ENCODE measurements at places on chromosomes 12 and 14.

- DNase-seq, result no peak
Observed at GRCh38 chr12:1692895-1693610, 2.2 kb downstream of the ADIPOR2 start.

- DNase-seq, result no peak
Observed at GRCh38 chr12:108046650-108047049, 82.4 kb upstream of the WSCD2 start.

DNA sequence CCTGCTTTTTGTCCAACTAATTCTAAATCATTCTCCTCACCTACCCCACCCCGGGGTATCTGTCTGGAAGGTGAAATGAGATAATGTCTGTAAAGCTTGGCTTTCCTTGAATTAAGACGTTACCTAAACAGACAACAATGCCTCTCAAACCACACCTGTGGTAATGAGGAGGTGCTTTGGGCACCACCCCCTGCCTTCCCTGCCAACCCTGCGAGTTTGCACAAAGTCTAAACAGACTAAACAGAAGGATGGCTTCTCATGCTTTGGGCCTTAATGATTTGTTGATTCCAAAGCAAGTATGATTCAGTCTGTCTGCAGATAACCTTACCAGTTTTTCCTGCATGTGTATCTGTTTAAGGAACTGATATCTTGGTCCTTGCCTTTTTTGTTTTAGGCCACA, 82.4 kb downstream of the ZFC3H1 start:
- DNase-seq, result no peak

DNA sequence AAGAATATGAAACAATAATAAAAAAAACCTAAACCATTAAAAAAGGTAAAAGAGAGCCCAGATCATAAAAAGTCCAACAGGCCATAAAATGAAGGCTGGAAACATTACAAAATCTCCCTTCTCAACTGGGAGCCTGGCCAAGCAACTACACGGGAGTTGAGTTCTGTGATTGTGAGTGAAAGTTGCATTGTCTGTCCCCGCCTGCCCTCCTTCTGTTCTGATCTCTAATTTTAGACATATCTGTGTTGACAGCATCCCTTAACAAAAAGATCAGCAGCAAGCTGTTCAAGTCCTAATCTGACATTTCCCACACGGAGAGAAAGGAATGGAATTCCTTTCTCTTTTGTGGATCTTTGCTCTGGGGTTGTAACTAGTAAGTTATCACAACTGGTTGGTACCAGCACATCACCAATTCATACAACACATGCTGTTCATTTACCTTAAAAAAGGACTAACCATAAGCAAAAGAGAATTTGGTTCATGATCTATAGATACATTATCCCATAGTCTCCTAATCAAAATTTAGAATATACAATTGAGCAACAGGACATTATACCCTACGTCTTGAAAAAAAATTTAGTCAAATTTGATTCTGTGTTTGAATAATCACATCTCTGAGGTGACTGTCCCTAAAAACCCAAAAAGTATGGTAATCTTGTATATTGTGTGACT, 205.1 kb upstream of the GZMB start:
- DNase-seq, result no peak

GRCh38 chr12:19597167-19598026, 158.1 kb downstream of the AEBP2 start:
- DNase-seq, result no peak

DNA sequence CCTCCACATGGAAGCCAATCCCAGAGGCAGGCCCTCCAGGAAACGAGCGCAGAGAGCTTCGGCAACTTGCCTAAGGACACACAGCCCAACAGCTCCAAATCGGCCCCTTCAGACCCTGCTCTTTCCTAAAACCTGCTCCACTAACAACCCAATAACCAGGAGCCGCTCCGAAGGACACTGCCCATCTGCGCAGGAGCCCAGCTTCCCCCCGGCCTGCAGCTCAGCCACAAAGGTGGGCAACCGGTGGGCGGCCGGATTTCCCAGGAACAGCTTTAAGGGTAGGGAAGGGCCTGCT, 13.6 kb downstream of the RAB35 start:
- DNase-seq, result no peak

- no peak for DNase-seq
Observed at GRCh38 chr12:32811686-32812392, 56.1 kb upstream of the YARS2 start.

- no peak for DNase-seq
Observed at GRCh38 chr12:105274571-105274970, 38.6 kb upstream of the APPL2 start.

GRCh38 chr14:90305176-90305601, 26.6 kb downstream of the NRDE2 start:
- DNase-seq, result no peak

GRCh38 chr12:50240792-50241114, 42.6 kb downstream of the LIMA1 start:
- DNase-seq, result no peak

DNA sequence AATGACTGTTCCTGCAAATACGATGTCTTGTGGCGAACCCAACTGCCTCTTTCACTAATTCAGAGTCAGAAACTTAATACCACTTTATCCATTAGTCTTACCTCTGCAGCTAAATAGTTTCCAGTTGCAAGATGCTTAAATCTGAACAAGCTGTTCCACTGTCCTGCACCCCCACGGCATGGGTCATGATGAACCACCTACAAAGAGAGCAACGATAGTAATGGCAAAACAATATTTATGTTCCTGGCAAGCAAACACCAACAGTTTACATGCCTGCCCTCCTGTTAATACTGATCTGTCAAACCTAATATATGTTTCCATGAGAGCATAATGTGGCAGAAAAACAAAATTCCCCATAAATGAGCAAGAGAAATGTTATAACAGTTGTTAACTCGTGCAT, 121.9 kb downstream of the ITPR2 start:
- no peak for DNase-seq

DNA sequence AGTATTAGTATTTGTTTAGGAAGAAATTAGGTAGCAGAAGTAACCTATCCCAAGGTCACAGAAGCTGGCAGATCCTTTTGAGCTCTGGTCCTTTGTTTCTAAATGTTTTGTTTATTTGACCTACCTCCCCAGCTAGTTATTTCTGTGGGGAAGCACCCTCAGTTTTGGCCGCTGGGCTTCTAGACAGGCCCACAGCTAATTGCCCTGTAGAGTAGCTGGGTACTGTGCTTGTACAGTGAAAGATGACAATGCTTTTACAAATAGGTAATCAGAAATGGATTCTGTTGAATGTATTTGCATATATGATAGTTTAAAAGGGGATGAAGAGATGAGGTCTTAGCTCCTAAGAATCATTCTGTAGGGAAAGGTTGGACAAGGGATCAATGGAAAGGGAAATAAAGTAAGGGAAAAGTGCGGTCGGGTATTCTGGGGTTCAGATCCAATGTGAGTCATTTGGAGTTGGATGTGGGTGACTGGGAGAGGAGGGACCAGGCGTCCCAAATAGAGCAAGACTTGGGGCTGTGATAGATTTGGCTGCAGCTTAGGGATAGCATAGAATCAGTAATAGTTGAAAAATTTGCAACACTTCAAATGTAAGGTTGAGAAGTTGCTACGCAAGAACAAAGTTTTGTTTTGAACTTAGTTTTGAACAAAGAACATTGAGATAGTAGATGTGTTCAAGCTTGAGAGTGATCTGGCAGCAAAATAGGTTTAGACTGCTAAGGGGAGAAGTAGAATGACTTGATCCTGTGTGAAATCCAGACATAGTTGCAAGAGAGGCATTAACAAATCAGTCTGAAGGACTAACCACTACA, 3.6 kb downstream of the NUDT4 start:
- no peak for DNase-seq

- no peak for DNase-seq
Observed at GRCh38 chr12:15580431-15580830, 208.8 kb downstream of the EPS8 start.

DNA sequence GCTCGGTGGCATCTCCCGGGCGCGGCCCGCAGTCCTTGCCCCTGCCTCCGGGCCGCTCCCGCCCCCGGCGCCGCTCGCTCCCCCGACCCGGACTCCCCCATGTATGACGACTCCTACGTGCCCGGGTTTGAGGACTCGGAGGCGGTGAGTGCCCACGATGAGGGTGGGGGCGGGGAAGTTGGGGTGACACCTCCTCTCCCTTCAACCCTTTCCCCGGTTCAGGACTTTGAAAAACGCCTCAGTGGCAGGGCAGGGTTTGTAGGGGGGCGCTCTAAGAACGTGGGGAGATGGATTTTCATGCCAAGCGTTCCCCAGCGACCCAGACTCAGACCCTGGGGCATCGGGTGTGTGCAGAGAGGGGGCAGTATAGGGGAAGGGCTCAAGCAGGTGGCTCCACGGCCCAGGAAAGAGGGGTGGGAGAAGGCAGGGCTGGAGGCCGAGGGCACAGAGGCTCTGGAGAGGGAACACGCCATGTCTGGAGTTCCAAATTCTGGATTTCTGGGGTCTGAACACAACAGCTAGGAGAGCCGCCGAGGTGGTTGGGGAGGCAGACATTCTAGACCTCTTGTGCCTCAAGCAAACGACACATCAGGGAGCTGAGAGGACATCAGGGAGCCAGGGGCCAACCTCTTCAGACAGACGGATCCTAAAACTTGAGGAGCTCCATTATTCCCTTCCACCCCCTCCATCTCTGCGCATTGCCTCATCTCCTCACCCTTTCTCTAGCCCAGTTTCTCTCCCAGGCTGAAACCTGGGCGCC, 715 bp downstream of the CACNB3 start:
- no peak for DNase-seq

DNA sequence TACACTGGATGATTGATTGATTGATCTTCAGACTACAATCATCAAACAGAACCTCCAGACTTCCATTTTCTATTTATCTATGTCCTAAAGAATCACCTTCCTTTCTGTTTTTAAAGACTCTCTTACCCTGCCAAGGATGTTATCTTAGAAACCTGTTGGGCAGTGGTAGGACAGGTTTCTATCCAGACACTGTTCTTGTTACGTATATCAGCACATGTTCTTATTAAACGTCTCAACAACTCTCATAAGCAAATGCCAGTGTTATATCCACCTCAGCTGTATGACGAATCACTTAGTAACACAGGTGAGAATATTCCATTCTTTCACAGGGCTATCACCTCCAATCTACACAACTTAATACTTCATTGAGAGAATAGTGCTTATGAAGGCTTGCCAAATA, 40.2 kb upstream of the RPL10L start:
- DNase-seq, result no peak

DNA sequence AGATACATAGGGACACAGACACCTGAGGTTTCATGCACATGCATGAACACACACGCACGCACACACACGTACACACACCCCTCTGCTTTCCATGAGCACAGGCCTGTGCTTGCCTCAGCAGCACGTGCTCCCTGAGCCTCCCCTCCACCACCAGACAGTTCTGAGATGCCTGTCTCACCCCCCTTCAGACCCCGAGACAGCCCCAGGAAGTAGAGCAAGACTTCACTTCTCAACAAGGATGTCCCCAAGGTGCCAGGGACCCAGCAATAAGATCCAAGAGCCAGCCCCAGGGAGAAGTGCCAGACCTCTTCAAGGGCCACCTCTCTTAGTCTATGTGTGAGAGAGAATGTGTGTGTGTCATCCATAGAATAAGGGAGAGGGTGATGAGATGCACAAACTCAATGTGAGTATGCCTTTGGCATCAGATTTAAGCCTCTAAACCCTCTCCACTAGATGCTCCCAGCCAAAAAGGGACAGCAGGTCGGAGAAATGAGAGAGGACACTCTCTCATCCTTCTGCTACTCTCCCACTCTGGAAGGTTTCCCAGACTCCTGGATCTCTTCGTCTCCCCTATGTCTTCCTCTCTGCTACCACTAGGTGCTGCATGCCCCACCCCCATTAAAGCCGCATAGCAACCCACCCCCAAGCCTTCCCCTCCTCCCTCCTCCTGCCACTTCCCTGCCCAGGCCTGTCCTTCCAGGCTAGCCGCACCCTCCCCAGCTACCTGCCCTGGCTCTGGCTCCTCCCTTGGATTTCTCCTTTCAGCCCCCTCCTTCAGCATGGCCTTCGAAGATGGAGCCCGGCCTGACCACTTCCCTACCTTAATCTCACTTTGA, 7.7 kb downstream of the RARG start:
- DNase-seq, result no peak

DNA sequence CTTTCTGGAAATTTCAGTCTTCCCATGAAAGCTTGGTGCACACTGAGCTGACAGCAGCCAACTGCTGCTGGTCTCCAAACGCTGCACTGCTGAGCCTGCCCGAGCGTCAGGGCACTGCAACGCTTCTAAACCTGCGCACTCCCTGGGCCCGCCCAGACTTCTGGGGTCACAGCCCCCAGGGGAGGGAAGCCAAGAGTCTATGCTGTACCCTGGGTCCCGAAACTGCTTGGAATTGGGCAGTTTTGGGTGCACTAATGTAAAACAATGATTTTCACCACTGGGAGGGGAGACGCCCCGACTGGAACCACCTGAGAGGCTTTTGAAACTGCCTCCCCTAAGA, 32.0 kb downstream of the CCDC92 start:
- DNase-seq, result no peak

DNA sequence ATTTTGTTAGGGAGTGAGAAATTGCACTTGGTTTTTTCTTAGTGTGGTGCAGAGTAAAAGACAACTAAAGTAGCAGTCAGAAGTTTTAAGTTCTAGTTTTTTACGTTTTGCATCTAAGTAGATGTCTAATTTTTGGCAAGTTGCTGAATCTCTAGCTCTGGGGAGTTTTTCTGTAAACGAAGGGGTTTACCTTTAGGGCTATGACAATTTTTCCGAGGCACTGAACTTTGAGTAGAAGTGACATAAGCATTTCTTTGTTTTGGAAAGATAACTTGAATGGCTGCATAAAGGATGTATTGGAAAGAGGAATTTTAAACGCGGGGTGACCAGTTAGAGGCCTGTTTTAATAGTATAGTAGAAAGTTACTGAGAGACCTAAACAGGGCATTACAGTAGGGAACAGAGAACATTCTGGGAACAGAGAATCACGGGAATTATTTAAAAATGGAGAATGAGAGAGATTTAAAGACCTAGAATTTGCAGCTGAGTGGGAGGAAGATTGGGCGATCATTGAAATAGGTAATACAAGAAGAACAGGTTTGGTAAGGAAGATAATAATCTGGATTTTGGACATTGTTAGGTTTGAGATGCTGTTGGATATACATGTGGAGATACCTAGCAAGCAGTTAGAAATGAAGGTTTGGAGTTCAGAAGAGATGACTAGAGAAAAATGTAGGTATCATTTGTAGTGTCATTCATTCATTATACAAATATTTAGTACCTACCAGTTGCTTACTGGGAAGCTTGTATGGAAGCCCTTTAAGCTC, 1.2 kb downstream of the ZNF410 start:
- DNase-seq, result no peak

DNA sequence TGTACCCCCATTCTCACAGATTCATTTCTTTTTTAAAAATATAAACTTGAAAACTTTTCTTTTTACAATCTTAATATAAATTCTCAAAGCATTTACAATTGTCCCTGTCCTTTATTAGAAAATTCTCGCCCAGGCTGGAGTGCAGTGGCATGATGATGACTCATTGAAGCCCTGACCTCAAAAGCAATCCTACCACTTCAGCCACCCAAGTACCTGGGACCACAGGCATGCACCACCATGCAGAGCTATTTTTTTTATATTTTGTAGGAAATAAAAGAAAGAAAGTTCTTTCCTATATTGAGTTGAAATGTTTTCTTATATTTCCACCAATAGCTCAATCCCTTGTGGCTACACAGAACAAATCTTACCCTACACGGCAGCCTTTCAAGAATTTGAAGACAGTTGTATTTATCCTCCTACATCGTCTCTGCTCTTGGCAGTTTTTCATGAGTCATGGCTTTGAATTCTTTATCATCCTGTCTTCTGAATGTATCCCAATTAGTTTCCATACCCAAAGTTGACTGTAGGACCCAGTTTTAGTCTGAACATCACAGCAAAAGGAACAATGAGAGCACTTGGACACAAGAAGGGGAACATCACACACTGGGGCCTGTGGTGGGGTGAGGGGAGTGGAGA, 52.4 kb downstream of the SYT1 start:
- DNase-seq, result no peak

GRCh38 chr12:2092890-2093289, 40.1 kb downstream of the CACNA1C start:
- DNase-seq, result no peak

All from NCI-H1105 treated with DMSO at 0.1 percent for 48 hours (cell line).